ENCODE measurements at places on chromosomes 1 and 21.
A peak's percentile ranks its signal among the peaks of the same experiment; 100 is the strongest.

- DNase-seq: no peak
Observed at GRCh38 chr1:7373876-7374562, 397.1 kb upstream of the VAMP3 start.

GRCh38 chr21:46329796-46330195 lies 5.8 kb downstream of the PCNT start:
- DNase-seq: no peak

- DNase-seq: no peak
Observed at GRCh38 chr21:16815243-16815642, 697.6 kb upstream of the CXADR start.

DNA sequence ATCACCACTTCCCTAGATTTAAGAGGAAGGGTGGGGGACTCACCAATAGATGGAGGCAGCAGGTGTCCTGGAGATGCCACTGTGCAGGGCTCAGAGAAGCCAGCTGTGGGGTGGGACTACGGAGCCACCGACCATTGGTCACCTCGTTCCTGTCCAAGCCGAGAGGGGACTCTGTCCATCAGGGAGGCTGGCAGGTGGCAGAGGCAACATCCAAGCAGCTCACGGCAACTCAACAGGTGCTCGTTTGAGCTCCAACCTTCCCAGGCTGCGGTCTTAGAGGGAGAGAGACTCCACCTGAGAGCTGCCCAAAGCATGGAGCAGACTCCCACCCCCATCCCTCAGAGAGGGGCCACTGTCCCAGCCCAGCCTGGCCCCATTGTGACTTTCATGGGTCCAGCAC lies 71.4 kb downstream of the IGSF21 start:
- DNase-seq: no peak

GRCh38 chr1:155173478-155174323 lies at the start of gene TRIM46:
Gene TRIM46 (plus strand): TSS chr1:155173849. CDS start chr1:155173967, 118 bp downstream.
- peak; percentile 69 for DNase-seq

DNA sequence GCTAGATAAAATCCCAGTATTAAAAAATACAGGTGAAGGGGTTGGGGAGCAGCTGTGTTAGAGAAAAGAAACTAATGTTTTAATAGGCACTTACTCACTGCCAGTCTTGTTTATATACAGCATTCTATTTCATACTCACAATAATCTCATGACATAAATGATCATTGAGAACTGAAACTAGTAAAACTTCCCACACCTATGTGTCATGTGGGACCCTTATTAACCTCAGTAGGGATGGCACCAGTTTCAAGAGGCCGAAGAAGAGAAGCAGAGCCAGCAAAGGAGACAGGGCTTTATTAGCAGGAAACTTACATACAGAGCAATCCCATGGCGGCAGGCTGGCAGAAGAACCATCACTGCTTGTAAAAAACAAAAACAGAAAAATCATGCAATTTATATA lies 48.8 kb upstream of the KCNH1 start:
- no peak for DNase-seq

GRCh38 chr1:221840511-221841243 lies 98.8 kb upstream of the DUSP10 start:
- no peak for DNase-seq

- no peak for DNase-seq
Observed at GRCh38 chr1:14522077-14522925, 76.2 kb upstream of the KAZN start.

GRCh38 chr1:91697416-91697815 lies 188.5 kb downstream of the TGFBR3 start:
- no peak for DNase-seq

- peak; percentile 8 for DNase-seq
Observed at GRCh38 chr1:16396591-16396990, 29.5 kb downstream of the SZRD1 start.

- no peak for DNase-seq
Observed at GRCh38 chr1:22089787-22090186, 37.3 kb downstream of the CDC42 start.

DNA sequence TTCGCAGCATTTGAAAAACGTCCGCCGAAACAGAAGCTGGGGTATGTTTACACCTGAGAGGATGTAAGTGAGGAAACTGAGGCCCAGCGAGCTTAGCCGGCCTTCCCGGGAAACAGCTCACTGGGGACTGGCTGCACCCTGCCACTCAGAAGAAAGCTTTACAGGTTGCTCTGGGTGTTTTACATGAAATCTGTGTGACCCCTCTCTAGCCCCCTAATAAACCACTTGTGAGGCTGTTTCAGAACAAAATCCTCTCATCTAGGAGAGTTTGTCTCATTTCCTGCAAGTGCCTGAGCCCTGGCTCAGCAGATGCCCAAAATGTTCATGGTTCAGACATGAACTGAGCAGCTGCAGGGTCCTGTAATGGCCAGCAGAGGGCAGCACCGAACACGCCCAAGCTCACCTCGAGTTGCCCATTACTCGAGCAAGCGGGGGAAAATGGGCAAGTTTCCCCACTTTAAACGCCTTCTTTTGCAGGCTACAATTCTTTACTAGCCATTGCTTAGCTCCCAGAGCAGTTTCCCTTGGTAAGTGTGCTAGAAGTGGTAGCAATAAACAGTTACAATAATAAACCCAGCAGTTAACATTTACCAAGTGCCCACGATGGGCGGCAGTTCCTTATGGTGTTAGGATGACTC lies 76.4 kb downstream of the FHAD1 start:
- DNase-seq: peak; percentile 27

DNA sequence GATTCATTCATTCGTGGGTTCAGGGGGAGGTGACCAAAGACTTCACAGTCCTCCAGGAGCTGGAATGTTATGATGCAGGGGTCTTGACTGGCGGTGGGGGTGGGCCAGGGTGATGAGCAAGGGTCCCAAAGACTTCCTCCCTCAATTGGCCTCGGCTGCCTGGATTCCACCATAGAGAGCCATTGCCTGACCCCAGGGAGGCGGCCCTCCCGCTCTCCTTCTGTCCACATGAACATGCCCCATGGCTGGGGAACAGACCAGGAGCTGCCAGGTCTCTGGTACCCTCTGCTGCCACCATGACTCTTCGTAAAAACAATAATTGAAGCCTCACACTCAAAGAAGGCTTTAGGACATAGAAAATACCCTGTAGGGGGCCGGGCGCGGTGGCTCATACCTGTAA lies 102.5 kb upstream of the CASZ1 start:
- no peak for DNase-seq

- DNase-seq: no peak
Observed at GRCh38 chr21:14542638-14543037, 3.5 kb downstream of the SAMSN1 start.

DNA sequence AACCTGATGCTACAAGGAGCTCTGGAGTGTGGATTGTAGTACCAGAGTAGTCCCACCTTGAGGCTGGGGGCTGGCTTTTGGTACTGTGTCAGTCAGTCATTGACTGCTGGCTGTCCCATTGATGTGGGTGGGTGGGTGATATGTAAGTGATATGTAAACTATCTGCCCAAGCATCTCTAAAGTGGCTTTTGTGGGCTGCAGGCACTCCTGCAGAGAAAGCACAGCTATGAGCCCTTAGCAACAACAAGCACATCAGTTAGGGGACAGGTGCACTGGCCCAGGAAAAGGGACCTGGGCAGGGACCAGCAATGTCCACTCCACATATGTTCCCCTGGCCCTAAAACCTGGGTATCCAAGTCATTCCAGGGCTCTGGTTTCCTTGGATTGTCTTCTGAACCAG lies 109.9 kb downstream of the TAS1R2 start:
- DNase-seq: no peak

GRCh38 chr1:110615548-110616130 lies 9.5 kb upstream of the KCNA2 start:
- DNase-seq: peak; percentile 80

- DNase-seq: no peak
Observed at GRCh38 chr1:35120458-35121133, 41.4 kb downstream of the ZMYM1 start.

GRCh38 chr1:238892612-238893011 lies 493.8 kb upstream of the CHRM3 start:
- DNase-seq: no peak

DNA sequence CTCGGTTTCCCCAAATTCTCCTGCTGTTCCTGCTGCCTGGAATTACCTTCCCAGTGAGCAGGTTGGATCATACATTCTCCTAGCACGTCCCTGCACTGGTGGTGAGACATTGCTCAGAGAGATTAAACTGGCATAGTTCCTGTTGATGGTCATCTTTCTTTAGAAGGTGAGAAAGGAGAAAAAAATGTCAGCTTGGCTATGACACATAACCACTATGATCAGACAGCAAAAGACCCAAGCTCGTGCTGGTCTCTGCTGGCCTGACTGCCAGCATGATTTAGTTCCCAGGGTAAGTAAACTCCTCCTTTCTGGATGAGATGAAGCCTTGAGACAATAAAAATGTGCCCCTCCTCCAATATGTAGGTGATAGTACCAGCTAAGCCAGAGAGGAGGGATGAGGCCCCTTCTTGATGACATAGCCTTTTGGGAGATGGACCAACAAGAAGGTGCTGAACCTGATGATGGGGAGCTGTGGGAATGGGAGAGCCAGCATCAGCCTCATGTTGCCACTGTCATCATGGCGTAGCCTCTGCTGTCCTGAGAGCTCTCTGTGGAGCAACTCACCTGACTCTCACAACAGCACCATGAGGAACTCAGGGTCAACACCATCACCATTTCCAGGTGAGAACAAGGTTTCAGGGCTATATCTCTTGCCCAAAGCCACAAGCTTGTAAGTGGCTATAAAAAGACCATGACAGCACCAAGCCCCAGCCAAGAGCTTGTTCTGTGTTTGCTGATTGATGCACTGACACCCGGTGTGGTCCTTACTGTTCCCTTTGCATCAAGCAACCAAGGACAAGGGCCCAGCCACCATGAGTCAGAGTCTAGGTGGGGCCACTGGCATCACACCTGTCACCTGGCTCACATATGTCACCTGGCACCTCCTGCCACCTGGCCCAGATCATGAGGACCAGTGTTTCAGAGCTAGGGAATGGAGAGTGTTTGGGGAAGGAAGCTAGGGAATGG lies 200.0 kb downstream of the MATN1 start:
- no peak for DNase-seq

GRCh38 chr1:19197845-19198244 lies 12.2 kb downstream of the UBR4 start:
- DNase-seq: no peak

DNA sequence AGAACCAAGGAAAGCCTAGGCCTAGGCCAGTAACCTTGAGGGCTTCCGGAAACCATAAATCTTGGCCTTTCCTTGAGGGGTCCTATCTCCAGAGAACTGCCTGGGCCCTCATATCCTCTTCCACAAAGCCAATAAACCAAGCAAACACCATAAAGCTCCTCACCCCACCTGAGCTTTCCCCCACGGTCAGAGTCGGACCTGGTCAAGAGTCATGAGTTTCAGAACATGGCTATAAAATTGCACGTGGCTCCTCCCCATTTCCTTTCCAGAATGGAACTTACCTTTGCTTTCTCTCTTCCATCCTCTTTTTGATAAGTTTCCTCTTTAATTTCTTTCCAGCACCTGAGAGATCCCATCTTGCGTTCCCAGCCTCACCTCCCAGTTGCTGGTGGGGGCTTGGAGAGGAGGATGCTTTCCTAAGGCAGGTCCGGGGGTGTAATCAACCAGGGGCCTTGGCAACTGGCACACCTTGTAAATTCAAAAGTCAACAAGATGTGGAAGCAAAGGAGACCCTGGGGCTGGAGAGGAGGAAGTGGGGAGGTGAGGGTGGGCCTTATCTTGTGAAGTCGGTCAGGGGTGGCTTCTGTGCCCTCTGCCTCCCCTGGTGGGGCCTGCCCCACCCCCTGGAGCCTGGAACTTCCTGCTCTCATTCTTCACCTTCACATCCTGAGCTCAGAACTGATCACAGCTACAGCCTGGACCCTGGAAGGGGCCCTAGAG lies 259.9 kb downstream of the FOXD2 start:
- DNase-seq: no peak

- DNase-seq: no peak
Observed at GRCh38 chr1:107532318-107532717, 391.5 kb downstream of the NTNG1 start.

GRCh38 chr1:112319371-112320040 lies 76.5 kb upstream of the CTTNBP2NL start:
- DNase-seq: no peak
